ENCODE measurements at places on chromosomes 3 and 15. TPM values are rescaled to one million over a fixed set of nuclear protein-coding genes. Genes with fewer than 3 reads are reported as not detected.

DNA sequence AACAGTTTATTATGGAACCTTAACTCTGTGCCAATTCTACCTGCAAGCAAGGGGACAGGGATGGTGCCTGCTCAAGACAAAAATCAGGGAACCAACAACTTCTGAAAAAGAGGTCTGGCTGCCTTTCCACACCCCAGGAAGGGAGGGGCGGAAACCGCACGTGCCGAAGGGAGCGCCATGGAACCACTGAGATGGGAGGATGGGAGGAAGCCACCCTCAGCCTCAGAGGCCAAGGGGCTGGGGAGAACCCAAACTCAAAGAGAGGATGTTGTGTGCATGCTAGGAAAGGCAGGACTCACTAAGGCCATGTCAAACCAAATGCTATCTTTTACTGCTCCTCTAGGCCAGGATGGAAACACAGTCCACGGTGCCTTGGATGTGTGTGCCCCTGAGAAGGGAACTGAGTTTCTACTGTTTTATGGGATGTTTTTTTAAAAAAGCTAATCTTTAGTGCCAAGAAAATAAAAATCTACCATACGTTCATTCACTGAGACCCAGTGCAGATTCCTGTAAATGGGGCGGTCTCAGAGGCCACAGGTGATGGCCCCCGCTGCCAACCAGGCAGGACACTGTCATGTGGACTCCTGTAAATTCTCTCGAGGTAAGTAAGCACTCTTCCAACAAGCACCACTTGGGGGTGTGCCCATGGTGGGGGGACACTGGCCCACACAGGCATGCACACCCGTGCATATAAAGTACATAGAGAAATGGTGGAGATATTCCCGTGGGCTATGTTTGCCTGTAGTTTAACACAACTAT, 20.5 kb downstream of the SRPRB start:
- DNase-seq: no peak

DNA sequence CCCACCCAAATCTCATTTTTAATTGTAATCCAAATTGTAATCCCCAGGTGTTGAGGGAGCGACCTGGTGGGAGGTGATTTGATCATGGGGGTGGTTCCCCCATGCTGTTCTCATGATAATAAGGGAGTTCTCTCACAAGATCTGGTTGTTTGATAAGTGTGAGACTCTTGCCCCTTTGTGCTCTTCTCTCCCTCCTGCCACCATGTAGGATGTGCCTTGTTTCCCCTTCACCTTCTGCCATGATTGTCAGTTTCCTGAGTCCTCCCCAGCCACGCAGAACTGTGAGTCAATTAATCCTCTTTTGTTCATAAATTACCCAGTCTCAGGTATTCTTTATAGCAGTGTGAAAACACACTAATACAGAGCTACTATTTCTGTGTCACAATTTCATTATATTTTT, 88.7 kb downstream of the NCEH1 start:
- no peak for DNase-seq

DNA sequence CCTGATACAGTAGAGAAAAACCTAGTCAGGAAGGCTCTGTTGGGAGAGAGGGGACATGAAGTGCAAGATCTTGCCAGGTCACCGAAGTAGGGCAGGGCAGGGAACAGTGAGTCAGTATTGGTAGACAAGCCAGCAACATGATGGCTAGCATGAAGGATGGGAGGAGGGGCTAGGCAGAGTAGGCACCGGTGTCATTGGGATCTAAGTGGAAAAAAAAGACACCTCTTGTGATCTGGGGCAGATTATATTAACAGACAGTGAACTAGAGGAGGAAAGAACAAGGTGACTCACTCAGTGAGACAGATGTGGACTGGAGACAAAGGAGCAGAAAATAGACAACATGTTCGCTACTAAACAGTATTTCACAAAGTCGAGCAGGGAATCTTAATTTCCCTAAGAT, 149.2 kb upstream of the SLC24A5 start:
- no peak for DNase-seq

GRCh38 chr3:4061783-4062360, 241.3 kb upstream of the SETMAR start:
- no peak for DNase-seq

GRCh38 chr15:54960266-54960665, 236.5 kb downstream of the RSL24D1 start:
- DNase-seq: no peak

- DNase-seq: no peak
Observed at GRCh38 chr3:55441499-55441898, 45.6 kb downstream of the WNT5A start.

GRCh38 chr3:181549266-181549665, 162.5 kb upstream of the SOX2 start:
- no peak for DNase-seq

GRCh38 chr15:59437817-59438624, at the start of gene FAM81A:
Gene FAM81A (plus strand): TSS chr15:59438186. CDS start chr15:59458627, 20,441 bp downstream.
- peak; percentile 94 for DNase-seq

GRCh38 chr3:156898296-156898880, 72.2 kb downstream of the LEKR1 start:
- DNase-seq: no peak

DNA sequence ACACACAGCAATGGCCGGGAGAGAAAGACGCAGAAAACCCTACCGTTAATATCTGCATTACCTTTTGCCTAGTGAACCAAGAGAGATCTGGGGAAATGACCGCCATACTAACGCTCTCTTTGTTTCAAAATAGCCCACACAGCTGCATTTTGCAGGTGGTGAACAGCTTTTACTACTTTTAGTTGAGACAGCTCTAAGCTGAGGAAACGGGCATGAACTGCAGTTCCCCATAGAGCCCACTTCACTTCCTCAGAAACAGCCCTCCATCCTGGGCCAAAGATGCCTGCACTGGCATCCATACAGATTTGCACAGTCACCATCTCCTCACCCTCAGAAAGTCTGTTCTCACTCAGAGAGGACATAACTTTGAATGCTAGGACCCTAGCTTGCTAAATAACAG, 45.0 kb downstream of the ZNF860 start:
- peak; percentile 54 for DNase-seq

GRCh38 chr3:175057401-175057800, 198.3 kb downstream of the NAALADL2 start:
- DNase-seq: no peak

DNA sequence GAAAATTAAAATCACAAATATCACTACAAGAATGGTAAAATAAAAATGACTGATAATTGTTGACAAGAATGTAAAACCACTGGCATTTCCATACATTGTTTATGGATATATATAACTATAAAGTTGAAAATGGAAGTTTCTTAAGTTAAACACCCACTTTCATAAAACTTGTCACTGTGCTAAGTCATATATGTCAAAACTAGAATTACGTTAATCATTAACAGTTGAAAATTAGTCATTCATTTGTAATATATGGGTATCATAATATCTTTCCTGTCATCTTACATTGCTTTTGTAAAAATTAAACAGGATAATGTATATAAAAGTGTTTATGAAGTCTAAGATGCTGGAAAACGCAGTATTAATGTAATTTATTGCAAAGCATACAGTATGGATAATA, 1398.6 kb upstream of the ALCAM start:
- DNase-seq: no peak

- DNase-seq: peak; percentile 16
Observed at GRCh38 chr3:193237030-193237429, 4.0 kb upstream of the PLAAT1 start.

GRCh38 chr3:56851966-56852884, 50.5 kb upstream of the ARHGEF3 start:
- no peak for DNase-seq

DNA sequence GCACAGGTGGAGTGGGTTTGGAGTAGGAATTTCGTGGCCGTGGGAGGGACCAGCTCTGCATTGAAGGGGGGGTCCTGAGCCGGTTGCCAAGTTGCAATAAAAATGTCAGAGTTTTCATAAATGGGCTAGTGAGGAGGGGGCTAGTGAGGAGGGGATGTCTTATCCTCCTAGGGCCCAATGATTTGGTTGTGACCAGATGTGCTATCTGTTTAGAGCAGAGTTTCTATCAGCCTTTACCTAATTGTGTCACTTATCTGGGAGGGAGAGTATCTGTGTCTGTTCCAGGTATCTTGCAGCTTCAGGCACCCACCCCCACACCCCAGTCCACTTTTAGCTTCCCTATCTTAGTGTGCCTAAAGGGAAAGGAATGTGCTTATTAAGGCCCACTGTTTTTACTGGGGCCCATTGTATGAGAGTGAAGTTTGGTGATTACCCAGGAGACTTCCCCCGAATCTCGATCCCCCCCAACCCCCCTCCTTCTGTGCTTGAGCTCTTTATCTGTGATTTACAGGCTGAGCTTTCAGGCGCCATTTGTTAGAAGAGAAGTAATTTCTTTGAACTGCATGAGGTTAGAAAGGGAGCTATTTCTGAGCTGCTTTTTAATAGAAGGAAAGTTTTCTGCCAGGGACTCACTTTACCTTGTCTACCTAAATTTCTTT, 42.6 kb downstream of the PPCDC start:
- DNase-seq: no peak

- no peak for DNase-seq
Observed at GRCh38 chr3:192514754-192515663, 212.3 kb downstream of the FGF12 start.

- DNase-seq: no peak
Observed at GRCh38 chr3:50604110-50604621, 7.4 kb downstream of the CISH start.

DNA sequence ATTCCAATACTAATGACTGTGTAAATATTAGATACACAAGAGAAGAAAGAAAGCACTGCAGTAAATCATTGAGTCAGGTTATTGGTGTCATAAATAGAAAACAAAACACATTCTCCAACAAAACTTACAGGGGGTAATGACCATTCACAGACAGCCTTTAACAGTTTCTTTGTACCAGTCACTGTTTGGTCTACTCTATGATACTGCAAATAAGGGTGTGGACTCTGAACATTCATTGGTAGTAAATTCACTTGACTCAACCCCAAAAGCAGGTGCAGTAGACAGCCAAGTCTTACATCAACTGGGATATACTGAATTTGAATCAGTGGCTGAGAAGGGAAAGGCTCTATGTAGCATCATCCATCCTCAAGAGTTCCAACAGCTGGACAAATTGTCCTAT, 463.5 kb downstream of the FOXP1 start:
- DNase-seq: no peak

- peak; percentile 39 for DNase-seq
Observed at GRCh38 chr3:13494463-13495350, 14.6 kb downstream of the HDAC11 start.

- no peak for DNase-seq
Observed at GRCh38 chr3:103803787-103804186, 1369.0 kb downstream of the ZPLD1 start.

- no peak for DNase-seq
Observed at GRCh38 chr15:91611561-91612323, 241.8 kb upstream of the SLCO3A1 start.

DNA sequence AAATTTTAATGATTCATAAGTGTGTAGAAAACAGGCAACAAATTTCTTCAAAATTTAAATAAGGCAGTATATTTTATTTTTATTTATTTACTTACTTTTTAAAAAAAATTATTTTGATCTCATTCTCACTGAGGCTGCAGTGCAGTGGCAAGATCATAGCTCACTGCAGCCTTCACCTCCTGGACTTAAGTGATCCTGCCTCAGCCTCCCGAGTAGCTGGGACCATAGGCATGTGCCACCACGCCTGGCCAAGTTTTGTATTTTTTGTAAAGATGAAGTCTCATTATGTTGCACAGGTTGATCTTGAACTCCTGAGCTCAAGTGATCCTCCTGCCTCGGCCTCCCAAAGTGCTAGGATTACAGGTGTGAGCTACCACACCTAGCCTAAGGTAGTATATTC, 61.2 kb upstream of the XRN1 start:
- DNase-seq: no peak

GRCh38 chr15:64875641-64876223, 34.0 kb downstream of the PLEKHO2 start:
- no peak for DNase-seq

- no peak for DNase-seq
Observed at GRCh38 chr15:57041416-57041815, 123.0 kb downstream of the TCF12 start.

- no peak for DNase-seq
Observed at GRCh38 chr3:176690083-176690869, 507.0 kb downstream of the TBL1XR1 start.

GRCh38 chr15:36914960-36915808, 185.2 kb downstream of the MEIS2 start:
- DNase-seq: peak; percentile 48

- DNase-seq: peak; percentile 68
Observed at GRCh38 chr3:153138276-153139210, 23.5 kb upstream of the RAP2B start.

GRCh38 chr3:69881051-69881450, 118.5 kb upstream of the SAMMSON start:
- DNase-seq: no peak

DNA sequence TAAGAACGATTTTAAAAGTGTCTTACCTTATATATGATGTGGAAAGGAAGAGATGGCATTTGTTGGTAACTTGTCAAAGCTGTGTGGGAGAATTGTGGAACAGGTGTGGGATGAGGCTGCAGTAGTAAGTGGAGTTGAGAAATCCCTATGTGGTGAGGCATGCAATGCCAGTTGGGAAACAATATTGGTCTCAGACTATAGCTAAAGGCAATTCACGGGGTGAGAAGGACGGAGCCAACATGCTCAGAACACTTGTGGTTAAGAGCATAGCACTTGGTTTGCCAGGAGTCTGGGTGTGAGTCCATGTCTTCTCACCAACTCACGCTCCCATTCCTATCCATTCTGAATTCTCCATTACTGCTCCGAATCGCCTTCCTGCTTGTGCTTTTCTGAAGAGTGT, 615.6 kb upstream of the ADAMTS9 start:
- no peak for DNase-seq

GRCh38 chr15:63626955-63627354, 29.8 kb downstream of the FBXL22 start:
- no peak for DNase-seq

DNA sequence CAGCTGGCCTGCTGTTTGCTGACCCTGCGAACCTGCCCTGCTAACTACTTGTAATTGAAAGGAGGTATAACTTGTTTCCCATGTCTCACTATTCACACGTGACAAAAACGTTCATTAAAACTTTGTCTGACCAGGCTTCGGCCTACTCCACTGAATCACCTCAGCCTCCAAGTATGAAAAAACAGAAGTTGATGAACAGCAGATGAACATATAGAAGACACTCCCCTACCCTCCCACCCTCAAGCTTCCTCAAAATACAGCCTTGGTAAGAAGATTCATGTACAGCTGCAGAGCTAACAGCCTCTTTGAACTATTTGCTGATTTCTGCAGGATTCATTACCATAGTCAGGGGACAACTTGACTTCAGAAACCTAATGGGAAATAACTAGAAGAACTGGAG, 10.7 kb downstream of the RBM15B start:
- peak; percentile 66 for DNase-seq

Gene LRRC28
- 15.8 TPM for total RNA-seq

Gene SLC6A6
- 4.7 TPM for total RNA-seq

Gene CLDN18
- total RNA-seq: not detected

Gene LRRC2
- total RNA-seq: 4.1 TPM

Gene CPNE9
- 0.09 TPM for total RNA-seq

Gene STRIT1
- 15.3 TPM for total RNA-seq

Gene SCG5
- total RNA-seq: 20.0 TPM

Gene RAD18
- 7.1 TPM for total RNA-seq

Gene TMEM212
- total RNA-seq: 0.09 TPM

Gene SPATA12
- total RNA-seq: 0.04 TPM

Gene NPHP3
- 33.9 TPM for total RNA-seq

Gene CCDC32
- total RNA-seq: 13.6 TPM

Gene SPESP1
- total RNA-seq: 2.7 TPM

Gene CCDC13
- 0.35 TPM for total RNA-seq

Gene MYO5A
- 7.9 TPM for total RNA-seq

Gene GOLGA6L7
- total RNA-seq: not detected

Gene CHRNA5
- total RNA-seq: 0.71 TPM

All from muscle of leg (tissue), 16 donors.